Retina (tissue), 1 donor: ENCODE measurements at places on chromosomes 5 and 9.

DNA sequence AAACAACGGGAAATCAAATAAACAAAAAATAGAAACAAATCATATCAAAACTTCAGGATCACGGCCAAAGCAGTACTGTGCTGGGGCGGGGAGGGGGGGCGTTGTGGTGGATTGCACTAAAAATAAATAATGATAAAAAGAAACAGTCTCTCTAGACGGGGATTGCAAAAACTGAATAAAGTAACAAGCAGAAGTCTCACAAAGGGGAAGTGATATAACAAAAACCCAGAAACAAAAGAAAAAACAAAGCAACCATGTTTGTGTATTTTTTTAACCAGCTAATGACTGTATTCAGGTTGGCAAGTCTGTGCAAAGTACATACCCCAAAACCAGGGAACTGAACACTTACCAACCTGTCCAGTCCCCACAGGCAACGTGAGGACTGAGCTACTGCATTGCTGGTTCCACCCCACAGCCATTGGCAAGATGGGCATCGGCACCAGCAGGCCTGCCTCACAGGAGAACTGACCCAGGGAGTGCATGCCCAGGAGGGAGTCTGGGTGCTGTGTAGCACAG is 24.1 kb downstream of the BICD2 start:
- DNase-seq: no peak

DNA sequence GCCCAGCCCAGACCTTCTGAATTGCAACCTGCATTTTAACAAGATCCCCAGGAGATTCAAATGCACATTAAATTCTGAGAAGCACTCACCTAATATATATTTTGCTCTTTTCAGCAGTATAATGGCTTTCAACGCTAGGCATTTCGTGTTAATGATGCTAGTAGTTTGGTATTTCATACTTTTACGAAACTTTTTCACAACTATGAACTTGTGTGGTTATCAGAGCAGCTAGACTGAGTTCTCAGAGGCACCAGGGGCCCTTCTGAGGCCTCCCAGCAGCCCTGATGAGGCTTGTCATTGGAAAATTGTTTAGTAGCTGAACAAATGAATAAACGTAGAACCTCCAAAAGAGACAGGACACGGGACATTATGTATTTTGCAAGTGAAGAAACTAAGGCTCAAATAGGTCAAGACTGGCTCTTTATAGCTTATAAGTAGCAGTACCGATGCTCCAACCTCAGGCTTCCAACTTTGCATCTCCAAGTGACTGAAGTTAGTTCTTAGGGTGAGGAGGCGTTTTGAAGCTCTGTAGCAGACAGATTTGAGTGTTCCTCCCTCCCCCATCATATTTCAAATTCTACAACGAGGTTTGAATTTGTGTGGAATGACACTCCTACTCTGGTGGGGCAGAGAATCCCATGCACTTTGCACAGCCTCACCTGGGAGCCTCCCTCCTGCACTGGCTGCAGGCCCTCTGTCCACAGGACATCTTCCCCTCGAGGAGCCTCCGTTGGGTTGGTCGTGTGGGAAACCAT is 121.1 kb upstream of the SLC25A48 start:
- no peak for DNase-seq

GRCh38 chr5:164214698-164215097 is 709.3 kb downstream of the MAT2B start:
- no peak for DNase-seq

- no peak for DNase-seq
These were observed 54.7 kb downstream of the GAS1 start for GRCh38 chr9:86892576-86892975.

- no peak for DNase-seq
These were observed 217.3 kb upstream of the CDH10 start for GRCh38 chr5:24862117-24862516.
